ENCODE measurements at places on chromosomes 7 and 10.

GRCh38 chr7:14400271-14400670, 410.8 kb upstream of the ETV1 start:
- no peaks in the 10 kb centered on the region for H3K36me3 ChIP-seq
- no peaks in the 10 kb centered on the region for H3K27me3 ChIP-seq
- DNase-seq = no peak

DNA sequence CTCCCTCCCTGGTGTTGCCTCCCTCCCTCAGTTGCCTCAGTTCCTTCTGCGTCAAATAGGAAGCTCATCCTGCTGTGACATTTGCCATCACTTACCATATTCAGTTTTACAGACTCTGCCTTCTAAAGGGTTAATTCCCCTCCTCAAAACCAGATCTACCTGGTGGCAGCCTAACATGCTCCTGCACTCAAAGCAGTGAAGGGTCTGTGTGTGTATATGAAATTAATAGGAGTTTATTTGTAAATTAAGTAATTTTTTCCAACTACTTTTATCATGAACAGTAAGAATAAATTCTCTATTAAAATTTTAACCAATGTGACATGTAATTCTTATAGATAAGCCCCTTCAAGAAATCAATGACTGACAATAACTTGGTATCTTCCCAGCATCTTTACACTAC, 158.6 kb upstream of the INSYN2A start:
- no peaks in the 10 kb centered on the region for H3K4me1 ChIP-seq
- no peak for DNase-seq
- H3K4me3 ChIP-seq = no peak overlapping the region
- H3K27me3 ChIP-seq = no peaks in the 10 kb centered on the region
- no peaks in the 10 kb centered on the region for H3K36me3 ChIP-seq

- H3K4me1 ChIP-seq = no peaks in the 10 kb centered on the region
- H3K27me3 ChIP-seq = no peaks in the 10 kb centered on the region
- no peaks in the 10 kb centered on the region for H3K36me3 ChIP-seq
- no peak overlapping the region for H3K4me3 ChIP-seq
These were observed 80.9 kb downstream of the SORBS1 start for GRCh38 chr10:95480102-95480900.

GRCh38 chr10:103452506-103453230, 498 bp upstream of the CALHM2 start:
- peak overlapping the region; percentile 77 for H3K4me3 ChIP-seq
- peaks cover 15% of the 10 kb centered on the region for H3K36me3 ChIP-seq
- H3K27ac ChIP-seq = peak overlapping the region; percentile 63
- no peak for DNase-seq
- H3K4me1 ChIP-seq = peaks cover 18% of the 10 kb centered on the region

DNA sequence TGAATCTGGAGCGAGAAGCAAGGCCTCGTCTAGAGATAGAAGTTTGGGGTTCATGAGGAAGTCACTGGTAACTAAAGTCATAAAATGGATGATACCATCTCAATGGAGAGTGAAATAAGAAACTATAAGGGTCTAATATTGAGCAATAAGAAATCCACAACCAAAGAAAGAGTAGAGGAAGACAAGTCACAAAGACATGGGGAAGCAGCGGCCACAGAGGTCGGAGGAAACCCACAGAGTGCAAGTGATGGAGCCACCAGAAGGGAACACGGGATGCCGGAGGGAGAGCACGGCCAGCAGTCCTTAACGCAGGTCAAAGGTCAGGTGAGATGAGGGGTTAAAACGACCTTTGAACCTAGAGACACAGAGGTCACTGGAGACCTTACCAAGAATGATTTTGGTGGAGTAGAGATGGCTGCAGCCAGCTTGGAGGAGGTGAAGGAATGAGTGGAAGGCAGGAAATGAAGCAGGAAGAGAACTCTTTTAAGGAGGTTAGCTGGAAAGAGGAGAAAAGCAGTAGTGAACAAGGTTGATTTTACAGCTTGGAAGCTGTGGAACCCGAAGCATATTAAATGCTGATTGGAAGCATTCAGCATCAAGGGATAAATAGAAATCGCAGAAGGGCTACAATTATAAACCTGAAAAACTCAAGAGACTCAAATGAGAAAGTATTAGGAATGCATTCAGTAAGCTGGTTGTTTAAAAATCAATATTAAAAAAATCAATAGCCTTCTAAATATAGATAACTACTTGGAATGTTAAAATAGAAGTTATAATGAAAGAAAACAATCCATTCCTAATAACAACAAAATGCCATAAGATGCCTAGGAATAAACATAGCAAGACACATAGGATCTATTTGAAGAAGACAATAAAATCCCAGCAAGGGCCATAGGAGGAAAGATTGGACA, 93.7 kb downstream of the SVOPL start:
- DNase-seq = no peak
- no peaks in the 10 kb centered on the region for H3K4me1 ChIP-seq
- no peak overlapping the region for H3K27ac ChIP-seq
- no peaks in the 10 kb centered on the region for H3K36me3 ChIP-seq

DNA sequence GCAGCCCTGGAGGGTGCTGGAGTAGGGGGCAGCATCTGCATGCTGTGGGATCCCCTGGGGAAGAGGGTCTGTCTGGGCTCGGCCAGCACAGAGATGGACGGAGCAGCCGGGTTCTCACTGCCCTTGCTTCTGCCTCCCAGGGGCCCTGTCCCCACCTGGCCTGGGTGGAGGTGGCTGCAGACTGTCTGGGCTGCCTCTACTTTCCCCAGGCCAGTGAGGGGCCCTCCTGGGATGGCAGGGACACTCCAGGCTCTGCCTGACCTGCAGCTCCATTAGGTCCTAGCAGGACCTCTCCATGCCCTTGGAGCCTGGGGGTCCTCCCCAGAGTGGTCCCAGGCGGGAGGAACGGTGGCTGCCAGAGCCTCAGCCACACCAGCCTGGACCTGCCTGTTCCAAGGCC, 63.7 kb downstream of the PWWP2B start:
- H3K27ac ChIP-seq = no peak overlapping the region
- H3K36me3 ChIP-seq = no peaks in the 10 kb centered on the region
- H3K27me3 ChIP-seq = no peaks in the 10 kb centered on the region
- H3K4me1 ChIP-seq = no peaks in the 10 kb centered on the region

- H3K4me1 ChIP-seq = no peaks in the 10 kb centered on the region
- no peak overlapping the region for H3K4me3 ChIP-seq
- H3K36me3 ChIP-seq = no peaks in the 10 kb centered on the region
- H3K27me3 ChIP-seq = no peaks in the 10 kb centered on the region
These were observed 9.2 kb downstream of the ZCCHC24 start for GRCh38 chr10:79436066-79436849.

DNA sequence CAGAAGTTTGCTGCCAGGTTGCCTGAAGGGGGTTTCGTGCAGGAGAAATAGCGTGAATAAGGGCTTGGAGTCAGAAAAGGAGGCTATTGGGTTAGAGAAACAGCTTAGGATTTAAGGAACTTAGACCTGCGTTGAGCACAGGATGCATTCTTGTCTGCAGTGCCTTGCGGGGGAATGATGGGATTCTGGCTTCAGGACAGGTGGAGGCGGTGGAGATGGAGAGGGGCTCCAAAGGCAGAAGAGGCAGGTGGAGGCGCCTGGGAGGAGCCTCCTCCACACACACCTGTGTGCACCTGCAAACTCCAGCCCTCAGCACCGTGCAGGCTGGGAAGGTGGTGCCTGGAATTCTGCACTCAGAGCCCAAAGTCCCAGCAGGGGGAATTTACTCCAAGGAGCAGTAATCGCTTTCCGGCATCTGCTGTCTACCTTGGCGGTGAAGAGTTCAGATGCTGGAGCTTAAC, 1.8 kb downstream of the CLIP2 start:
- H3K27me3 ChIP-seq = no peaks in the 10 kb centered on the region
- no peak for DNase-seq
- H3K4me3 ChIP-seq = no peak overlapping the region
- H3K36me3 ChIP-seq = no peaks in the 10 kb centered on the region
- peaks cover 20% of the 10 kb centered on the region for H3K4me1 ChIP-seq

GRCh38 chr10:105718207-105718995, 1077.3 kb downstream of the SORCS3 start:
- H3K27ac ChIP-seq = no peak overlapping the region
- no peak for DNase-seq
- H3K4me3 ChIP-seq = no peak overlapping the region
- H3K27me3 ChIP-seq = no peaks in the 10 kb centered on the region

- H3K4me3 ChIP-seq = no peak overlapping the region
- H3K4me1 ChIP-seq = no peaks in the 10 kb centered on the region
- DNase-seq = no peak
These were observed 18.9 kb upstream of the BPGM start for GRCh38 chr7:134627775-134628153.

DNA sequence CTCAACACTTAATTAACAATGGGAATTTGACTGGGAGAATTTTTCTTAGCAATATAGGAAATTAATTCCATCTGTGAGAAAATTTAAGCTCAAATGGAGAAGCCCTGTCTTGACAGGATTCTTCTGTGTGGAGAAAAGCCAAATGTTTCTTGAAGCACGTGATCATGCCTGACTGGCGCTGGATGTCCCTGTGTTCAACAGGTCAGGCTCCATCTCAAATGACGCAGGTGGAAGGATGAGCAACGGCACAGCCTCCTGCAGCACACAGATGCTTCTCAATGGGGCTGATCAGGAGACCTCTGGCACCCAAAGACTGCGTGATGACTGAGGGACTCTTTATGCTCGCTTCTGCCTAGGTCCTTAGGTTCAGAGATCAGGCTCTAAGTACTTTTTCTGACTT, 143.8 kb downstream of the RSU1 start:
- H3K36me3 ChIP-seq = no peaks in the 10 kb centered on the region
- H3K27me3 ChIP-seq = no peaks in the 10 kb centered on the region
- no peak for DNase-seq
- H3K4me1 ChIP-seq = no peaks in the 10 kb centered on the region

DNA sequence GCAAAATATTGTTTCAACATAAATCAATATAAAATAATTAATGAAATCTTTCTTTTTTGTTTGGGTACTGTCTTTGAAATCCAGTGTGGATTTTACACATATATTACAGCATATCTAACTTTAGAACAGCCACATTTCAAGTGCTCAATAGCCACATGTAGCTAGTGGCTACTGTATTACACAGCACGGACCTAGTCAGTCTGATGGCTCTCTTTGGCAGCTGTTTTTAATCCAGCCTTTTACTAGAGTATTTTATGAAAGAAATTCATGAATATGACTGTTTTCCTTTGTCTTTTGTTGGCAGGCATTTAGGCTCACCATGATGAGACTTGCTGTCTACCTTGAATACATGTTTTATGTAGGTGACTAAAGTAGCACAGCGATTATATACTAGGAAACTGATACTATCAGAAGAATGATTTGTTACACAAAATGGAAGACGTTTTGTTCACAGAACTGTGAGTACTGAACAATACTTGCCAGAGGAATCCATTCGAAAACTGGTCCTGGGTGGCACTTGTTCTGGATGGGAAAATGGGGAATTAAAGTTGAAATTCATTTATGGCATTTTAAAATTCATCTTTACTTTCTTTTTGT, 386.7 kb downstream of the PHTF2 start:
- H3K27me3 ChIP-seq = no peaks in the 10 kb centered on the region
- no peaks in the 10 kb centered on the region for H3K4me1 ChIP-seq
- H3K4me3 ChIP-seq = no peak overlapping the region
- no peak overlapping the region for H3K27ac ChIP-seq

DNA sequence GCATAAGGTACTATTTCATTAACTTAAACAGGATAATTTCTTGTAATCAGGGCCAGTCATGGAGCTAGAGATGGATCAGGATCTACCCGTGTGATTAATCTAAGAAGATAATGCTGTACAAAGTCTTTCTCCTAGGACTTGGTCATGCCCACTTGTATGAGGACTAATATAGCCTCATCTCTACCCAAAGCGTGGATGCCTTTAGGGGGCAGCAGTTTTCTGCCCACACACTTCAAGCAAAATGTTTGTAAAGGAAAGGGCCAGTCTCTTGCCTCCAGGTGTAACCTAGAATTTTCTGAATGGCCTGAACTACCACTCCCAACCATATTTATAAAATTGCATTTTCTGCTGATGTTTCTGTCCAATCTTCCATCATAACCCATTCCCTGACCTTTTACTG, 764.0 kb upstream of the IGFBP3 start:
- no peaks in the 10 kb centered on the region for H3K36me3 ChIP-seq
- no peaks in the 10 kb centered on the region for H3K4me1 ChIP-seq
- DNase-seq = no peak
- no peak overlapping the region for H3K4me3 ChIP-seq

DNA sequence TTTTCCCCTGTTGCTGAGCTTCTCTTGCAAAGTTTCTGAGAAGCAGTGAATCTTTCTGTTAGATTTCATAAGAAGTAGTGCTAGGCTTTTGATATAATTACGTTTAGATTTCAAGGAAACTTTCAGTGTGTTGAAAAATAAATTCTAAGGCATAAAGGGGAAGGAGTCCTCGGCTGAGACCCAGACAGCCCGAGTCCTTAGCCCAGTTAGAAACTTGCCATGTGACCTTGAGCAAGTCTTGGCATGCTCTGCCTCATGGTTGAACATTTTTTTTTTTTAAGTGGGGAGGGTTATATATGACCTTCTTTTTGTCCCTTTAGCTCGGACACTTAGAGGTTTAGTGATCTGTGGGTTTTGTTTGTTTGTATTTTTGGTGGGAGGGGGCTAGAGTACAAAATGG, 117.5 kb downstream of the TCF7L2 start:
- no peak for DNase-seq
- H3K36me3 ChIP-seq = no peaks in the 10 kb centered on the region
- no peaks in the 10 kb centered on the region for H3K4me1 ChIP-seq

DNA sequence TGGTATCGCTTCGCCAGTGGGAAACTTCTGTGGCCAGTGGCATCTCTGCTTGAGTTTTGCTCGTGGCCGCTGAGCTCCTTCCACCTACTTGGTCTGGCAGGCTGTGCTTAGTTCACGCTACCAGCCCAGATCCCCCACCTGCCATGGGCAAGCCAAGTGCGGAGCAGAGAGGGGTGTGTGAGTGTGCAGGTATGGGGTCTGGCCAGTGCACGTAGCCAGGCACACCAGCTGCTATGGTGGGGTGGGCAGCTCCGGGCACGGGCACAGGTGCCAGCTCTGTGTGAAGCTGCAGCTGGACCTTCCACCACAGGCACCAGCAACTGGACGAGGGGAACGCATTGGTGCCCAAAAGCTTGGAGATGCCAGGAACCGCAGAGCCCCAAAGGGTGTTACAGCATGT, 56.5 kb downstream of the ZNF777 start:
- no peak overlapping the region for H3K4me3 ChIP-seq
- no peaks in the 10 kb centered on the region for H3K27me3 ChIP-seq
- no peak for DNase-seq
- no peak overlapping the region for H3K27ac ChIP-seq

DNA sequence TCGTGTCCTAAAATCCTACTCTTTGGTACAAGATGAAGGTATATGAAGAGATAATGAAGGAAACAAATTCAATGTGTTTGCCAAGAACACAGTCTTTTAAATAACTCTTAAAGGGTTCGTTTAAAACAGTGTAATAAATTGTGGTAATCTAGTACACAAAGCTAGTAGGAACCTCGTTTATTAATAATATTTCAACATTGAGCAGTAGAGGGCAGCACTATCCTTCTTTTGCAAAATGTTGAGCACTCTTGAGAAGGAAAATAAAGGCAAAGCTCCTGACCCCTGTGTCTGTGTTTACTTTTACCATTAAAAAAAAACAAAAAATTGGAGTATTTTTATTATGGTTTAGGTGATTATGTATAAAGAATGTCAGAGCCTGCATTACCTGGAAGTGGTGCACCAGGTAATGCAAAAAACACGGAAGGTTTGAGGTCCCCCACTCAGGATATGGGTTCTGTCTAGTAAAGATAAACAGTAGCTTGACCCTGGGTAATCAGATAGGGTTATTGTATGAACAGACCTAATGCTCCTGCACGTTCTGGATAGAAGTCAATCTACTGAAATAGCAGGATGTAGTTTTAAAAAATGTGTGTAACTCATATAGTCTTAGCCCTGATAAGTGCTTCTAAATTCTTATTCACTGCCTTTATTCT, 5.7 kb upstream of the GOT1 start:
- no peaks in the 10 kb centered on the region for H3K4me1 ChIP-seq
